ENCODE measurements at places on chromosomes 7 and 10.

DNA sequence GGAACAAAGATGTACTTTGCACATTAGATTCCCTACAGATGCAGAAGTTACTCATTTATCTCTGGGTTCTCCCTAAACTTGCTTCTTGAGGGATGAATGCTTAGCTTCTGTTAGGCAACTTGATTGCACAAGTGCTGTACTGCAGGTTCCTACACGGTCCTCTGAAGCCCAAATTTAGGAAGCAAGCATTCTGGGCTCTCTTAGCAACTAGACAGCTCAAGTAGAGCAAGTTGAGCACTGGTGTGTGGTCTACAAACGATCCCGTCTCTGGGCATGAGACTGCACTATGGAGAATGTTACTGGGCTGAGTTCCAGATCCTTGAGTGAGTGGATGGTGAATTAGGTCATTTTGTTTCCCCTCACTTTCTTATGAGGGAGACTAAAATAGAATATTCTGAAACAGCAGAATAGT lies 14.3 kb downstream of the SEMA3D start:
- no peak for DNase-seq

DNA sequence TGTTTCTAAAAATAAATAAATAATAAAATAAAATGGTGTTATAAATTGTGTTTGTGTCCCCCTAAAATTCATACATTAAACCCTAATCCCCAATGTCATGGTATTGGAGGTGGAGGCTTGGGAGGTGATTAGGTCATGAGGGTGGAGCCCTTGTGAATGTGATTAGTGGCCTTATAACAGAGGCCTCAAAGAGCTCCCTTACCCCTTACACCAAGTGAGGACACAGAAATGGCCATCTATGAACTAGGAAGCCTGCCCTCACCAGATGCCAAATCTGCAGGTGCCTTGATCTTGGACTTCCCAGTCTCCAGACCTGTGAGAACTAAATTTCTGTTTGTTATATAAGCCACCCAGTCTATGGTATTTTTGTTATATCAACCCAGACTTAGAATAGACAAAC lies 738.7 kb downstream of the PARD3 start:
- DNase-seq = no peak

- no peak for DNase-seq
These were observed 13.9 kb downstream of the TAX1BP1 start for GRCh38 chr7:27753863-27754262.

GRCh38 chr7:42688056-42688371 lies 223.9 kb downstream of the C7orf25 start:
- no peak for DNase-seq
